ENCODE measurements at places on chromosomes 12 and 14. TPM values are rescaled to one million over a fixed set of nuclear protein-coding genes. Genes with fewer than 3 reads are reported as not detected.

DNA sequence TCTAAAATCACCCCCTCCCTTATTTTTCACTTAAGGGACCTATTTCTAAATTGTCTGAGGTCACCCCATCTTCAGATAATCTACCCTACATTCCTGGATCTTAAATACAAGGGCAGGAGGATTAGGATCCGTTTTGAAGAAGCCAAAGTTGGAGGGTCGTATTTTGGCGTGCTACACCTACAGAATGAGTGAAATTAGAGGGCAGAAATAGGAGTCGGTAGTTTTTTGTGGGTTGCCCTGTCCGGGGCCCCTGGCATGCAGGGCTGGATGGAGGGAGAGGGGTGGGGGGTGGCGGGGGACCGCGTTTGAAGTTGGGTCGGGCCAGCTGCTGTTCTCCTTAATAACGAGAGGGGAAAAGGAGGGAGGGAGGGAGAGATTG, 300 bp upstream of the CCND2 start:
- DNase-seq, result no peak

GRCh38 chr14:104329793-104330192, 191.4 kb downstream of the KIF26A start:
- no peak for DNase-seq

- DNase-seq, result no peak
Measured at GRCh38 chr14:64727551-64728071, 23.4 kb downstream of the PLEKHG3 start.

Gene CMA1
- 0.69 TPM for total RNA-seq
